ENCODE measurements at places on chromosomes 3 and 15. TPM values are rescaled to one million over a fixed set of nuclear protein-coding genes. Genes with fewer than 3 reads are reported as not detected.

XCR1 gene
- total RNA-seq, result not detected

CCR9 gene
- not detected for total RNA-seq

GOLGA8Q gene
- total RNA-seq, result 0.75 TPM

FBXO40 gene
- not detected for total RNA-seq

ITIH1 gene
- not detected for total RNA-seq

BLM gene
- total RNA-seq, result 31.2 TPM

ACVR2B gene
- 6.0 TPM for total RNA-seq

RTP1 gene
- total RNA-seq, result not detected

GP9 gene
- not detected for total RNA-seq

SH3GL3 gene
- not detected for total RNA-seq

GNAT1 gene
- total RNA-seq, result not detected

DUOXA2 gene
- total RNA-seq, result not detected

IL17RB gene
- 3.5 TPM for total RNA-seq

GABRR3 gene
- total RNA-seq, result not detected

CMTM8 gene
- 6.9 TPM for total RNA-seq

RPL39L gene
- 13.4 TPM for total RNA-seq

UQCC5 gene
- total RNA-seq, result 9.6 TPM

KNSTRN gene
- total RNA-seq, result 35.5 TPM

COLQ gene
- 4.5 TPM for total RNA-seq

LMAN1L gene
- 0.38 TPM for total RNA-seq

HTR3E gene
- not detected for total RNA-seq

SNX22 gene
- total RNA-seq, result 0.93 TPM

BCHE gene
- not detected for total RNA-seq

TRPM1 gene
- total RNA-seq, result not detected

DAZL gene
- not detected for total RNA-seq

LRRC2 gene
- total RNA-seq, result 0.86 TPM

ADAMTS7 gene
- not detected for total RNA-seq

CP gene
- not detected for total RNA-seq

Measured in activated naive CD4-positive, alpha-beta T cell treated with anti-CD3 and anti-CD28 coated beads, Interleukin-2, amount 10 ng/mL, durations not matched to agents 5 hours and 36 hours (primary cell).